CD4-positive, alpha-beta memory T cell (primary cell): ENCODE measurements at places on chromosomes 5 and 9.

- no peak for DNase-seq
Measured at GRCh38 chr5:156479849-156480248, 152.9 kb downstream of the SGCD start.

DNA sequence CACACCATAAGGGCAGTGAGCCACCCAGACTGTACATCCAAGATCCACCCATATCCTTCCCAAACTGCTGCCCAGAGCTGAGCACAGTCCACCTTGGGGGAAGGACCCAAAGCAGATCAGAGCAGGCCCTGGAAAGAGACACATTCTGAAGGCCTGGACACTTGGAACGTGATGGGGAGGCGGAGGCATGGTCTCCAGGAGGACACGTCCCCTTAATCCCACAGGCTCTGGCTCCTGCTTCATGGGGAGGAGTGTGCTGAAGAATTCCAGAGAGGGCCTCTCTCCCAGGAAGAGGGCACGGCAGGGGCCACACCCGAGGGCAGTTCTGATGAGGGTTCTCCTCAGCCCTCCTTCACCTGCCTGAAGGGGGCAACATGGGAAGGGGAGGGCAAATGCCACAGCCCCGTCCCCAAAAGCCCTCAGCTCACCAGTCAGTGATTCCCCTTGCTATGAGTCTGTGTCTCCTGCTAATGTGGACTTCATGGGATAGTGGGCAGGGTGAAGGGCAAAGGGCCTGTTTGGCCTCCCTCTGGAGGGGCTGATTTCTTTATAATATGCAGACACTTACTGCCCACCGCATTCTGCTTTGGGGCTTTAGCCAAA lies 276.8 kb downstream of the ENC1 start:
- no peak for DNase-seq

- no peak for DNase-seq
Measured at GRCh38 chr5:113660206-113660605, 146.7 kb downstream of the YTHDC2 start.

- DNase-seq = no peak
Measured at GRCh38 chr5:154995679-154996078, 17.9 kb upstream of the KIF4B start.

DNA sequence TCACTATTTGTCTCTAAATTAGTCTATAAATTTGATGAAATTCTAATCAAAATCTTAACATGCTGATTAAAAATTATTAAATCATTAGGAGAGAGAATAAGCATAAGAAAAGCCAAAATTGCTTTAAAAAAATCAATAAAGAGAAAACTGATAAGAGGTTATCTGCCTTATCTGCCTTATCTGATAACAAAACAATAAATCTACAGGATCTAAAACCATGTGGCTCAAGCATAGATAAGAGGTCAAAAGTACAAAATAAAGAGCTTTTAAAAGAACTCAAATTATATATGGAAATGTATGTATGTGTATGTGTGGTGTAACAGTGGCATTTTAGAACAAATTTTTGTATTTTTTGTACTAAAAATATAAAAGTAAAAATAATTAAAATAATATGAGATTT lies 18.6 kb downstream of the TRIM14 start:
- no peak for DNase-seq

DNA sequence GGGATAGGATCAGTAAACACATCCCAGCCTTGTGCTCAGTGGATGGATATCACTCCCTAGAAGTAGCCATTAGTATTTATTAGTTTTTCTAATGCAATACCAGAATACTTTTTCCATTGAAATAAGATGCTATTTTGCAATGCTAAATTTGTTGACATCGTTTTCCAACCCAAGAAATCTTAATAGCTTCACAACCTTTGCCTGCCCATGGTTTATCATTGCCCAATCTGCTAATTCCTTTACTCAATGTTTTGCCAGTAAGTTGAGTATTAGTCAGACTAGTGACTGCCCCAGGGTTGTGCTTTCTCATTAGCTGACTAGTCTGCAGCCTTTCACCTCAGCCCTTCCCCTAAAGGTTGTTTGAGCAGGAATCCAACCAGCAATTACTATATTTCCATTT lies 62.9 kb downstream of the NREP start:
- no peak for DNase-seq

- no peak for DNase-seq
Measured at GRCh38 chr5:78734094-78734845, 85.7 kb upstream of the LHFPL2 start.
